GM06990 (cell line): ENCODE measurements at places on chromosomes 2 and 18.

GRCh38 chr2:143429932-143430679 is 300.9 kb downstream of the ARHGAP15 start:
- DNase-seq = no peak

DNA sequence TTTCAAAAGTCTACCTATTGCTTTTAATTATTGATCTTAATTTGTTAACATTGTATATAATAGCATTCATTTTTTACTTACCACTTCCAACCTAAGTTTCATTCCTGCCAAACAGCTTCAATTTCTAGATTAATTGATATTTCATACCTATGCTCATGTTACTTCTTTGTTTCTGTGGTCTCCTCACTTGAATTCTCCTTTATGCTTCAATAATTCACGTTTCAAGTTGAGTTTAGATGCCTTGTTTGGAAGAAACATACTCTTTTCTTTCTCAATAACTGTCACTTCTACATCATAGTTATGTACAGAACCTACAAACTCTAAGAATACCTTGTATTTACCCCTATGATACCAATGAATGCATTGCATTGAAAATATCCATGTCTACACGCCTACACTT is 862.2 kb upstream of the LRATD1 start:
- no peak for DNase-seq

- no peak for DNase-seq
Measured at GRCh38 chr2:218000136-218000535, 2.7 kb downstream of the TNS1 start.

GRCh38 chr2:149743842-149744448 is 156.4 kb upstream of the MMADHC start:
- no peak for DNase-seq
